ENCODE measurements at places on chromosomes 12 and 14.

GRCh38 chr12:3227076-3227975 is 150.1 kb downstream of the TSPAN9 start:
- no peak for DNase-seq

GRCh38 chr14:98503086-98503815 is 768.7 kb downstream of the BCL11B start:
- DNase-seq, result no peak

GRCh38 chr14:74583689-74584434 is 28.2 kb downstream of the LTBP2 start:
- DNase-seq, result no peak

DNA sequence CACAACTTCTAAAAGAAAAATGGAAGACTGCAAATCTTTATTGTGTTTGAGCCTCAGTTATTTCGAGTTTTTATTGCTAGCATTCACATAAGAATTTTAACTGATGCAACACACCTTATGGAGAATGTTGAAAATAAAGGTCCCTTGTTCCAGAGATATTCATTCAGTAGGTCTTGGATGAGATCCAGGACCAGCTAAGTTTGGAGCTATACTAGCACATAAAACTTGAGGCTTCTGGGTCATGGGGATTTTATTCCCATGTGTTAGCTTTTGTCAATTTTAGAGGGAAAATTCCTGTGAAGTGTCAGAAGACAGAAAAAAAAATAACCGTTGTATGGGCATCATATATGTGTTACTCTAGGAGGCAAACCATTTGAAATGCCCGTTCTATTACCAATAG is 693.2 kb upstream of the MIS18BP1 start:
- DNase-seq, result no peak

DNA sequence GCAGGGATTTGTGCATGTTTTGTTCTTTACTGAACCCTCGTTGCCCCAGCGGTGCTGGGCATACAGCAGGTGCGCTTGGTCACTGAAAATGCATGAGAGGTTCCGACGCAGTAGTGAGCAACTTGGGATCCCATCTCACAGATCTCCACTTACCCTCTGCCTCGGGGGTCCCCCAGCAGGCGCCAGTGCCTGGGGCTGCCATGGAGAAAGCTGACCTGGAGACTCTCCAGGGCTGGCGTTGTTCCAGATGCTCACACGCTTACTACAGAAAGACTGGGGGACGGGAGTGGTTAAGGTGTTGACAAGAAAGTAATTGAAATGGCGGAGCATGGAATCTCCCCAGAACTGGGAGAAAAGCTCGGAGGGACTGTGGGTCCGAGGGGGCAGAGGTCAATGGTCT is 14.2 kb downstream of the GLT1D1 start:
- no peak for DNase-seq

DNA sequence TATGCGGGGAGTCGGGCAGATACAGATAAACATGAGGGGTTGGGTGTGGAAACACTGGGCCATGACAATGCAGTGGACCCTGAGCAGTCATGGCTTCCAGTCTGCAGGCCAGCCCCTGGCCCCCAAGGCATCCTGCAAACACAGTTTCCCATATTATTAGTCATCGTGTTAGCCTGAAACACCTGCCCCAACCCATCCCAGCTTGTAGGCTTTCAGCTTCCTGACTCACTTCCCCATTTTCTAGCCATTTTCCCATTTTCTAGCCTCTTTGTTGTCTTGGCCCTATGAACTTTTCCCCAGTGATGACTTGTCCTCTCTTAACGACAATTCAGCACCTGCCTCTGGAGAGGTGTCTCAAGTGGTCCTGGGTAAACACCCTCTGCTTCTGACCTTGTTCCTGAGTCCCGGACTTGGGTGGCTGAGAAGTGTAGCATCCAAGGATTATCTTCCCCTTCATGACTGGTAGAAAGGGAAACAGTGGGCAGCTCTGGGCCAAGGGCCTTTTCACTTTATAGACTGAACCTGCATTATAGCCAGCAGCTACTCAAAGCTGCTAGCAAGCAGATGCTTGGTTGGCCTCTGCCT is 4.3 kb upstream of the PGF start:
- DNase-seq, result no peak

GRCh38 chr12:56720731-56721151 is 4.4 kb downstream of the NACA start:
- no peak for DNase-seq

GRCh38 chr12:65602610-65603295 is 221.5 kb upstream of the HMGA2 start:
- DNase-seq, result peak; percentile 84

DNA sequence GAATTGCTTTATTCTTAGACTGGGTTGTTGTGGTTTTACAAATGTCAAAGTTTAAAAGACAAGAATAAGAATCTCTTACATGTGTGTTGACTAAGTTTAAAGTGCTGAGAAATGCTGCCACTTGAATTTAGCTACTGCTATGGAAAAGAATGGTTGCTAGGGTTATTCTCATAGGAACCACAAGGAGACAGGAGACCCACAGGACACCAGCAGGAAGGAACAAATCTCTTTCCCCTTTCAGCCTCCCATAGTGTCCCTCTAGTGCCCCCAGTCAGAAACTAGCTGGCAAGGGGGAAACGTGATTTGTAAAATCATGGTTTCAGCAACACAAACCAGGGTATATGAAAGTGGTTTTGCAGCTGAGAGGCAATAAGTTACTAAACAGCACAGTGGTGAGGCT is 102.7 kb downstream of the ST8SIA1 start:
- DNase-seq, result no peak

DNA sequence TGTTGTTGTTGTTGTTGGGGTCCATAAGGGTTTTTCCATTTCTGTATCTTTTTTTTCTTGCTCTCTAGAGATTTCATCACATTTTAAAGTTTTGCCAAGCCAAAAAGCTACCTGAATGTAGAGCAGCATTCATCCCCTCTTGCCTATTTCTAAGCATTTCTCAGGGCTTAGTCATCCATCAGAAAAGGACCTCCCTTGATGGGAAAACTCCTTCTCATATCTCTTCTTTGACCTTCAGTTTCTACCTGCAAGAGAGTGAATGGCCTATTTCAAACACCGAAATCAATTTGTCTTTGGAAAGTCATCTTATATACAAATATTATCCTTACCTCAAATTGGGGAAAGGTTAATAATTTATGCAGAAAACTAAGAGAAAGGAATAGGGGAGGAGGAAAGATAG is 4.5 kb downstream of the MYBPC1 start:
- DNase-seq, result no peak

DNA sequence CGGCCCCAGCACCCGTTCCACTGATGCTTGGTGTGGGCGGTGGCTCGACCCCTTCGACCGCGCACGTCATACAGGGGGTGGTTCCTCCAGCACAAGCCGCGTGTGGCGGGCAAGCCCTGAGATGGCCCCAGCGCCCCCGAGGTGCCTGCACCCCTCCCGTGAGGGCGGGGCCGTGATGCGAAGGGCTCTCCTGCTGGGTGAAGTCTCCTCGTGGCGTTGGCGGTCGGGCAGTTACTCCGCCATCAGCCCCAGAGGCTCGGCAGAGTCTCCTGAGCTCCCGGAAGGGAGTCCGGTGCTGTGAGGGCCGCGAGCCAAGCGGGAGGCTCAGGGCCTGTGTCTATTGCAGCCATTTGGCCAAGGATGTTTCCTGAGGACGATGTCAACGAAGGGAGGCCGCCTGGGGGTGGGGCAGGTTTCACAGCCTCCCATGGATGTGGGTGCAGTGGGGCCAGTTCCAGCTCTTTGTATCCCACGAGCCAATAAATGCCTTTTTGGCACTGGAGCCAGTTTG is 78.1 kb upstream of the GALNT9 start:
- DNase-seq, result no peak

DNA sequence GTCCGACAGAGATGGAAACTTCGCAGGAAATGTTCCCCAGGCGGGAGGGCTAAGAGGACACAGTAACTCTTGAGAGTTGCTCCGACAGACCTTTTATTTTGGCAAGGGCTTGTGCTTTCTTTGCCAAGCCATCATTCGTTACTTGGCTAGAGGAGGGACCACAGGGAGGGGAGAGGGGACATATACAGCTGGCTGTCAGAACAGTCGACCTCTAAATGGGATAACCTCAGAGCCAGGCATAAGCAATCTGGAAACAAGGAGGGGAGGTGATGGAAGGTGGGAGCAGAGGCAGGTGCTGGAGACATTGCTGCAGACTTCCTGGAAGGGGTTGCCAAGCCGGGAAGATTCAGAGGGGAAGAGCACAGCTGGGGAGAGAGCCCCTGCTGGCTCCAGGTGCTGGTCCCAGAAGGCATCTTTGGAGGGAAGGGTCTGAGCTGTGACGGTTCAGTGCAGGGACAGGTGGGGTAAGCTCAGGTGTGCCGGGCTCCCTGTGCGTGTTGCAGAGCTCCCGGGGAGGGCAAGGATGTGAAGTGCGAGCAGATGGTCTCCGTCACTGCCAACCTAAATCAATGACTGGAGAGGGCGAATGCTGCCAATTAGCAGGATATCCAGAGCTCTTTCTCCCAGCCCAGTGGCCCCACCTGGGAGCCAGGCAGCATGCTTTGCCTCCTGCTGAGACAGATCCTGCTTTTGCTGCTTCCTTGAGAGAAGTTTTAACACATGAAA is 50.1 kb downstream of the CHST11 start:
- no peak for DNase-seq

- peak; percentile 47 for DNase-seq
Measured at GRCh38 chr12:110590806-110591326, 7.7 kb upstream of the PPTC7 start.

GRCh38 chr14:72818998-72819397 is 74.9 kb downstream of the DPF3 start:
- no peak for DNase-seq

DNA sequence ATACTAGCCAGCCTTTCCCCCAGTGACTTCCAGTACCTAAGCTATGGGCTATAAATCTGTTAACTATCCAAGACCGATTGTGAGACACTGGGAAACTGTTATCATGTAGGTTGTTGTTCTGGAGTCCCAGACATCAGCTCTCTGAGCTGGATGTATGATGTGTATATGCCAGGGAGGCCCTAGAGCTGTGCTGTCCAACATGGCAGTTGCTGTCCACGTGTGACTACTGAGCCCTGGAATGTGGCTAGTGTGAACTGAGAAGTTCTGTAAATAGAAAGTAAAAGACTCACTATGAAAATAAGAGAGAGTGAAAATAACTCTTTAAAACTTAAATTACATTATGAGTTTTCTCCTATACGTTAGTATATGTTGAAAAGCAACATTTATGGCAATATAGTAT is 755.8 kb upstream of the FBXO33 start:
- no peak for DNase-seq

GRCh38 chr12:15982471-15982870 is 71.3 kb downstream of the DERA start:
- DNase-seq, result no peak

DNA sequence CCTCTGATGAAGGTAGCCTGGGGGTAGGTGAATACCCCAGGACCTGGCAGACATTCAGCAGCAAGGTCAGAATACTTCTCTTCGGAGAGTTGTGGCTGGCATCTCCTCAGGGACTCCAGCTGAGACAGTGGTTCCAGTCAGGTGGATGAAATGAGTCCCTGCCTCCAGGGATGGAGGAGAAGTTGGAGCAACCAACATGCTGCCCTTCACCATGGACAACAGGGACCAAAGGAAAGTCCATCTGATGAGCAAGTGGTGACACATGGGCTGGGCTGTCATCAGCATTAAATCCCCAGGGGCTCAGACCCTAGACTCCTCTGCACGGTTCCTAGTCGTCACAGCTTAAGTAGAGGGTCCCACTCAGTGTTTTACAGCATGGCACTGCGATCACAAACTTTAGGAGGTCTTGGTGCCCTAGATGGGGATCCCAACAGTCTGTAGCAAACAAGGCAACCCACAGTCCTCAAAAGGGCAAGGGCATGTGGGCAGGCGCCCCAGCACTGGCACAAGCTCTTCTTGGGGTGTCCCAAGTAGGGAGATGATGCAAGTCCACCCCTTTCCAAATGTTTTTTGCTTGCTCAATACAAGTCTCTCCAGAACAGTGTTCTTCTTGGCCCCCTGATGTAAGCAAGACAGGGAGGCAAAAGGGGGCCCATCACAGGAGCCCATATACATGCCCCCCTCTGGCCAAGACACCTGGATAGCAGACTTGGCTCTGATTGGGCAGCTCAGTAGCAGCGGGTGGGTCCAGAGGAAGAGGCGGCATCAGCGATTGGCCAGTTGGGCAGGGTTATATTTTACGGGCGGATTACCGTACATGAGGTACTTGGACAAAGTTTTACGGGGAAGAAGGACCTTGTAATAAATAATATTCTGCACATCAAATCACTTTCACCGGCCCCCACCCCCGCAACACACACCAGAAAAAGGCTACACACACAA is 10.8 kb upstream of the CDH24 start:
- DNase-seq, result no peak

DNA sequence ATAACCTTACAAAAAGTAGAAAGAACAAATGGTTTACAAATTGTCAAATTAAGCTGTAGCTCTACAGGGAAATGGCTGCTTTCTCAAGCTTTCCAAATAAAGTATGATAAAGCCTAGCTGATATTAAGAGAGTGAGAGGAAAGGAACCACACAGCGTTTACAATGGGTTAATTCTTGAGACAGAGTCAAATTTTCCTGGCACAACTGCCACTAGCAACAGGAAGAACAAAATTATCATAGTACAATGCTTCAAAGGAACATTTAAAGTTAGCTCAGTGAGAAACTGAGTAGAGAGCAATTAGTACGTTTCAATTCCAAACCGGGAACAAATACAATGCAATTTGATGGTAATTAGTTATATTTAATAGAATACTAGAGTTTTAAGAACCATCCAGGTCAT is 116.0 kb downstream of the PPP1R12A start:
- no peak for DNase-seq

DNA sequence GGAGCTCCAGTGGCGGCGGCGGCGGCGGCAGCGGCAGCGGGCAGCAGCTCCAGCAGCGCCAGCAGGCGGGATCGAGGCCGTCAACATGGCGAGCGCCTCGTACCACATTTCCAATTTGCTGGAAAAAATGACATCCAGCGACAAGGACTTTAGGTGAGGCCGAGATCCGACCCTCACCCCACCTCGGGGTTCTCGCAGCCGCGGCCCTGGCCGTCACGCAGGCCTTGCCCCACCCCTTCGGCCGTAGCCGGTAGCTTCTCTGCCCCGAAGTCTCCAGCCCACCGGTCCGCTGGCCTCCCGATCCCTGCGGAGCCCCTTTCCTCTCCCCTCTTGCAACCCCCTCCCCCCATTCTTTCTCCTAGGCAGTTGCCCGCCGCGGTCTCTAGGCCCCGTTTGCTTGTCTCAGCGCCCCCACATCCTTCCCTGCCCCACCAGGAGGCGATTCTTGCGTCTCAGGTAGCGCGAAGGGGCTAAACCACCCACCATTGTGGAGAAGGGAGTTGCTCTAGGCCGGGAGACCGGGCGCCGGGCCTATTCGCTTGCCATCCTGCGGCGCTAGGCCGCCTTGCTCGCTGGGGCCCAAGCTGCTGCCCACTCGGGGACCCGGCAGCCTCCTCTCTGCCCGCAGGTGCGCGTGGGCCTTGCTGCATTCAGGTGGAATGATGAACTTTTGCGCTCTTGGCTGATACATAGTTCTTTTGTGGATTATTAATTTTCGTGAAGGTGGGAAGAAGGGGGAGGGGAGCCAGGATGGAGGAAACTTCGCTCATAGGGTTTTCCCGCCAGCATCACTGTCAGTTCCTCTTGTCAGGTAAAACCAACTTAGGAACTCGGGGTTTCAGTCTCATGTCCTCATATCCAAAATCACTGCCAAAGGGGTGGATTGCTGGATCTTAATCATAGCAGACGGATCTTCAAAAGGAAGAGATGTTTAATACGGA is 745 bp downstream of the CAND1 start:
- DNase-seq, result peak; percentile 48

Measured in renal pelvis (tissue), 12 donors.